ENCODE measurements at places on chromosomes 11 and 22.
A peak's percentile ranks its signal among the peaks of the same experiment; 100 is the strongest.

DNA sequence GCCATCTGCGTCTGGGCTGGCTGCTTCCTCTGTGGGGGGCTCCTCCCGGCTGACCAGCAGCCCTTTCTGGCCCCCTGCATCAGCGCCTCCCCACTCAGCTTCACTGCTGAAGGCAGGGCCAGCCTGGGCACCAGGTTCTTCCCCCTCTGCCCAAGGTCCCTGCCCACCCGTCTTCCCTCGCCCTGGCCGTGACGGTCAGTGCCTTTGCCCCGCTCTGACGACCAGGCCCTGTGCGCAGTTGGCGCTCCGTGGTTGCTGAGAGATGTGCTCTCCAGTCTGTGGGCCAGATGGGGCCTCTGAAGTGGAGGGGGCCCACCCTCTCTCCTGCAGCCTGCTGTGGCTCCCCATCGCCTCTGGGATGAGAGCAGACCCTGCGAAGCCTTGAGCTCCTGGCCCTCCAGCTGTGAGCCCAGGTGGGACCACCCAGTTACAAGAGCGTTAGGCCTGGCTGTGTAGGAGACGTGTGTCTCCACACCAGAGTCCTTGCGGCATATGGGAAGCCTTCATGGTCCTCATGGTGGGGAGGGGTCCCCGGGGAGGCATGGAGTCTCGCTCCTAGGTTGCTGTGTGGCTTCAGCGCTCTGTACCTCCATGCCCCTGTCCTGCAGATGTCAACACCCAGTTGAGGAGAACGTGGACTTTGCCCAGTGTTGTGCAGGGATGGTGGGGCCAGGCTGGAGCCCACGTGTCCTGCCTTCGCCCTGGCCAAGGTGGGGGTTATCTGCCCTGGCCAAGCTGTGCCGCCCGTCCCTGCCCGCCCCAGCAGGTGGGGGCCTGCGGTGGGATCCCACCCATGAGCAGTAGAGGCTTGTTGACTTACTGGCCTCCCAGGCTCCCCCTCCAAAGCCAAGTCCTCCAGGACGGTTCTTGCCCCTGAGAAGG lies 14.2 kb downstream of the LRP5 start:
- no peak for DNase-seq

GRCh38 chr22:20130731-20131596 lies 640 bp upstream of the ZDHHC8 start:
- DNase-seq = peak; percentile 71

DNA sequence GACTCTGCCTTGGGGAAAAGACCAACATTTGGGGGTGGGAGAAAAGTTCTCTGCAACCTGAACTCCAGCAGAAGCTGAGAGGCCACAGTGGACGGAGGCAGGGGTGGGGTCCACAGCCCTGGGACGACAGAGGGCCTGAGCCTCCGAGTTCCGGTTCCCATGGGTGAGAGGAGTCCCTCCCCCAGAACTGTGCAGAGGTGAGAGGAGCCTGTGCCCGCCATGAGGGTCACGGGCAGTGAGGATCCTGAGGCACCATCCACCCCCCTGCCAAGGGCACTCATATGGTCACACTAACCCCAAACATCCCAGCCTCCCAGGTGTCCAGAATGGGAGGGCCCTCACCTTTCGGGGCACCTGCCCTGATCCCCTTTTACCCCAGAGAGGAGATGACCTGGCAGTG lies 30.5 kb downstream of the KIAA0930 start:
- no peak for DNase-seq

DNA sequence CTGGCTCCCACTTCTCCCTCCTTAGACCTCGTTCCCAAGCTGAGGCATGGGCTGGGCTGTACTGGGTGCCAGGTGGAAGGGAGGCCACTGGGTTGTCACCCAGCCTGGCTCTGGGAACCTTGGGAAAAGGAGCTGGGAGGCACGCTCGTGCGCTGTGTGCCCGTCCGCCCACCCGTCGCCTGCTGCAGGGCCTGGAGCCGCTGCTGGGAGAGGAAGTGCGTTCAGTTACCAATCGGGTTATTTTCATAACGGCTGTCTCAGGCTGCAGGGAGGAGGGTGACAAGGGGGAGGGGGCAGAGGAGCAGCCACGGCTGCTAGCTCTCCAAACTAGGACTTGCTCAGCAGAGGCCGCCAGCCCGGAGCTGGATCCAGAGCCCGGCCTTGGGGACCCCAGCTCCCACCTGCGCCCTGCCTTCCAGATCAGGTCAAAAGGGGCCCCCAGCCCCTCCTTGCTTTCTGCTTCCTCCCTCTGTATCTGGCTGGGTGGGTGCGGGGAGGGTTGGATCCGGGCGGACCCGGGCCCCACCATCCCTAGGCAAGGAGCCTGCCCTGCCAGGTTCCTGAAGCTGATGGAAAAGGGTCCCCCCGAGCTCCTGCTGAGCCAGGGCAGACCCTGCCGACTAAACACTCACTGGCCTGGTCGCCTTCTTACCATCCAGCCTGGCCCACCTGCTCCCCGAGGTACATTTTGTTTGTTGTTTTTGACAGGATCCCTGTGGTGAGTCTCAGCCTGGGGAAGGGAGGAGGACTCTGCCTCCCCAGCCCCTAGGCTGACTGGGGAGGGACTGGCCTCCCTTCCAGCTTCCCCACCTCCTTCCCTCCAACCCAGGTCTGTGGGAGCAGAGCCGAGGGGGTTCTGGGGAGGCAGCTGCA lies 14.3 kb downstream of the DGKZ start:
- DNase-seq = peak; percentile 53

DNA sequence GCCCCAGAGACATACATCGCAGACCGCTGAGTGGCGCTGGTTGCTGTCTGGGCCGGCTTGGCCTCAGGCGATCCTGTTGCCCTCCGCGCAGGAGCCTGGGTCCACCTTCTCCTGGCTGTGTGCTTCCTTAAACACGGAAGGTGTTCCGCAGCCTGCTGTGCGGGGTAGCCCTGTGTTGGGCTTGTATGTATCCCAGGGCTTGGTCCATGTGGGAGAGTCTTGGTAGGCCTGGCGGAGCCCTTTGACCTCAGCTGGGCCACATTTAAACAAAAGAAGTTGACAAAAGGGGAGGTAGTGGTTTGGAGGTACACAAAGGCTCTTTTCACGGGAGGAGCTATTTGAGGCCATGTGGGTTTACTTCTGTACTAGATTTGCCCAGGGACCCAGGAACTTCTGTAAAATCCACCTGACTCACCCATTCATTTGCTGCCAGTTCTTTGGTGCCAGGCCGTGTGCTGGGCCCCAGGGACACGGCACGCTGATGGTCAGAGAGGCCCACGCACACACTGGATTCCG lies 11.0 kb upstream of the GRAMD4 start:
- DNase-seq = no peak

- DNase-seq = peak; percentile 33
Measured at GRCh38 chr11:116870054-116870453, 32.6 kb upstream of the APOA1 start.

GRCh38 chr11:637333-637592 lies 194 bp downstream of the DRD4 start:
- DNase-seq = no peak

DNA sequence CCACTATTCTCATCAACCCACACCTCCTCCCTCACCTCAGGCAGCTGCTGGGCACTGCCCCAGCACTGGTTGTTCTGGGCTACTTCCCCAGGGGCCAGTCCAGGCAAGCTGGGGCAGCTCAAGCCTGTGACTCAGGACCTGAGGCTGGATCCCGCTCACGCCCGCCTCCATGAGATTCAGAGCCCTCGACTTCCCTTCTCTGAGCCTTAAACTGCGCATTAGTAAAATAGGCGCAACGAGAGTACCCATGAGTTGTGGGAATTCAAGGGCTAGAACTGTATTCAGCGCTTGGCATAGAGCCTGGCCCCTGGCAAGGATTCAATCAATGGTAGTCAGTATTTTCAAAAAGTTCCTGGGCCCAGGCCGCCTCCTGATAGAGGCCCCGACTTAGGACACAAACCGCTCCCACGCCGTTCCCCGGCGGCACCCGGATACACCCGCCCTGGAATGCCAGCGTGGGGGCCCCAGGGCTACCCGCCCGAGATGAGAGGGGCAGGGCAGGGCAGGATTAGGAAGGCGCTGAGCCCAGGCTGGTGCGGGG lies 723 bp upstream of the CD82 start:
- DNase-seq = no peak

DNA sequence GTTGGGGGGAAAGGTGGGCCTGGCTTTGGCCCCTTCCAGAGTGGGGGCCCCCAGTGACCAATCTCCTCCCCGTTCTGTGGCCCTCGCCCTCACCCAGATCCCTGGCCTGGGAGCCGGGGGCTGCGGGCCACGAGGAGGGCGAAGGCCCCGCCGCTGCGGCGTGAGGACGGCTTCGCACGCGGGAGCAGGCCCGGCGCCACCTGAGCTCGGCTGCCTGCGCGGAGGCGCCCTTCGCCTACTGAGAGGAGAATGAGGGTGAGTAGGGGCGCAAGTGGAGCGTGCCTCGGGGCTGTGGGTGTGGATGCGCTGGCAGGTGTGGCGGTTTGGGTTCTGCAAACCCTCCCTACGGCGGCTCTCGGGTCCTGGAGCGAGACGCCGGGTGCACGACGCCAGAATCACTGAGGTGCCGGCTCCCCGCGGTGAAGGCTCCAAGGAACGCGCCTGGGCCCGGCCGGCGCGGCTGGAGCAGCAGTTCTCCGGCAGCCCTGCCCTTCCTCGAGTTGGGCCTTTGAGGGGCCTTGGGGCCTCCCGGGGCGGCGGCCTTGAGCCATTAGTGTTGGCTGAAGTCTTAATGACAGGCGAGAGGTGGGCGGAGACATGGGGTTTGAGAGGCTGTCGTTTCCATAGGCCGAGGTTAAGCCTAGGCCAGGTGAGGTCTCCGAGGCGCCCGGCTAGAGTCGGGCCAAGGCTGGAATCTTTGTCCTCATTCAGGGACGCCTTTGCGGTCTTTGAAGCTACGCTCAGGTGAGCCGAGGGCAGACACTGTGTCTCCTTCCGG lies 65.3 kb downstream of the CTTN start:
- no peak for DNase-seq

DNA sequence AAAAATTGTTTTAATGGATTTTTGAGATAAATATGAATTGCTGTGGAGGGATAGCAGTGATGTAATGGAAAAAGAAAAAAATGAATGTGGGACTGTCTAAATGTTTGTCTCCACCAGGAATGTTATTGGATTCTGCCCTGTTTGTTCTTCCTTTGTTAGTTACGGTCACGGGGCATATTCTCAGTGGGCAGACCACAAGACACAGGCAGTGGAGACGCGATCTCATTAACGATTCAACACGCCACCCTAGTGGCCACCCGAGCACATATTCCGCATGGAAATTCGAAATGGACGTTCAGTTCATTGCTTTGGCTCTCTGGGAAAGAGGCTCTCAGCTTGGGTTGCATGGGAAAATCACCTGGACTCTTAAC lies 151.8 kb upstream of the TTC12 start:
- DNase-seq = no peak

- DNase-seq = no peak
Measured at GRCh38 chr22:27399161-27399560, 402.4 kb downstream of the MN1 start.

GRCh38 chr11:57266157-57266556 lies 29.1 kb upstream of the APLNR start:
- no peak for DNase-seq

GRCh38 chr11:64520013-64520412 lies 71.0 kb upstream of the SLC22A12 start:
- DNase-seq = no peak

GRCh38 chr22:43269246-43269645 lies 73.9 kb downstream of the SCUBE1 start:
- no peak for DNase-seq

GRCh38 chr11:68546555-68546954 lies 86.0 kb downstream of the PPP6R3 start:
- no peak for DNase-seq

- no peak for DNase-seq
Measured at GRCh38 chr11:130808541-130808940, 107.7 kb downstream of the SNX19 start.

DNA sequence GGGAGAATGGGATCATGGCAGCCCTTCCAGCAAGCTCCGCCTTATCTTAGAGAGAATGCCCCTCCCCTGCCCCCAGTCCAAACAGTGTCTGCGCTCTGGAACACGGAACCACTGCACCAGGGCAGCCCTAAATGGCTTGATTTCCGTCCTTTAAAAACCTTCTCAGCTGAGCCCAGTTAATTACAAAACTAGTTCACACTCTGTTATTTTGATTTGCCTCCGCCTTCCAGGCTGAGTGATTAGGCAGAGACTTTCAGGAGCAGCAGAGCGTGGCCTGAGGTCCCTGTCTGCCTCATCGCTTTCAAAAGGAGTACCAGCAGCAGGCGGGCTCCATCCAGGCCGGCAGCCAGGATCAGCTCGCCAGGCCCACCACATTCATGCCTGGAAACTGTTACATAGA lies 313.0 kb downstream of the BRD1 start:
- no peak for DNase-seq

DNA sequence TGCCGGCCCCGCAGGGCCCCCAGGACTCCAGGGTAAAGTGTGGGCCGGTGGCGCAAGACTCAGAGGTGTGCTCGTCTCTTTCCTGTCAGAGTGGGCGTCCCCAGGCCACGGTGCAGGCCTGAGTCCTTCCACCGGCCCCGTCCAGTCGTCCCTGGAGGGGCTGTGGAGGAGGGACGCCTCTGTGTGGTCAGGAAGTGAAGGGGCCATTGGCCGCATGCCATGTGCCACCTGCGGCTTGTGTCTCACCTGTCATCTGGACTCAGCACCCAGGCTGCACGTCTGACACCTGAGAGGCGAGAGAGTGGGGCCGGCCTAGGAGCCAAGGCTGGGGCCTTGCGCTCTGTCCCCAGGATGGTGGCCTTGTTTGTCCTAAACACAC lies 25.2 kb downstream of the MUC6 start:
- DNase-seq = no peak

DNA sequence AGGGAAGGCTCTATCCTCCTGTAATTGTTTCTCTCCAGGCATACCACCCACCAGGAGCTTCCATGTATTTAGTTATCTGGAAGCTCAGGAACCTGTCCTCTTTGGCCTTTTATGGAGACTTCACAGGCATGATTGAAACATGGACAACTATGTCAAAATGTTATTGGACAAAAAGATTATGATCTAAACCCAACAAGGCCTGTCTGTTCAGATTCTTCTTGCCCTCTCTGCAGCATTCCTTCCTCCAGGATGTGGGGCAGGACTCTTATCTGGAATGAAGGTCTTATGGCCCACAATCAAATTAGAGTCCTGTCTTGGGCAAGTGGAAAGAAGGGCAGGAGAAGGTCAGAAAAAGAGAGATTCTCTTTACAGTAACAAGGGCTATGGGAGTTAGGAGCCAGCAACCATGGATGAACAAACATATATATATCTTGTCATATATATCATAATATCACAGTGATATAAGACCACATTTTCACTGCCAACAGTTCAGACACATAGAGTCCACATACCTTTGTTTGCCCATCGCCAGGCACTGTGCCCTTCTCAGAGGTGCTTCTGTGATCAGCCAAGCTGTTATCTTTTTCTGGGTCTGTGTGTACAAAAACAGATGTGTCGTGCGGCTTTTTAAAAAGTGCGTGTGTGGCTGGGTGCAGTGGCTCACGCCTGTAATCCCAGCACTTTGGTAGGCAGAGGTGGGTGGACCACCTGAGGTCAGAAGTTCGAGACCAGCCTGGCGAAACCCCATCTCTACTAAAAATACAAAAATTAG lies 42.5 kb upstream of the SUSD2 start:
- DNase-seq = no peak

DNA sequence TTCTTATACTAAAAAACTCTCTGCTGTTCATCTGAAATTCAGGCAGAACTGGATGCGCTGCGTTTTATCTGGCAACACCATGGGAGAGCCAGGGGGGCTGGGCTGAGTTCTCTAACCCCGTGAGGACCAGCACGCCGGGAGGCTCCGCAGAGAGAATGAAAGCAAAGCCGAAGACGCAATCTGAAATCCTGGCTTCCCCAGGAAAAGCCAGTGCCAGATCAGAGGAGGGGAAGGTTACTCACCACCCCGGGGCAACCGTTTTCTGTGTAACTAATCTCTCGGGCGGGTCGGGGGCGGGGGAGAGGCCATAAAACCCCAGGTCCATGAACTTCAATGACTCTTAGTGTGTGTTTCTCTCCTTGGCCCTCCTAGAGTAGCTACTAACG lies 99.4 kb downstream of the SHANK2 start:
- DNase-seq = no peak
